Fibroblast of the aortic adventitia (primary cell): ENCODE measurements at places on chromosomes 2 and 18. TPM values are rescaled to one million over a fixed set of nuclear protein-coding genes. Genes with fewer than 3 reads are reported as not detected.
A peak's percentile ranks its signal among the peaks of the same experiment; 100 is the strongest.

- no peak for DNase-seq
Observed at GRCh38 chr2:60118917-60119316, 434.5 kb downstream of the BCL11A start.

DNA sequence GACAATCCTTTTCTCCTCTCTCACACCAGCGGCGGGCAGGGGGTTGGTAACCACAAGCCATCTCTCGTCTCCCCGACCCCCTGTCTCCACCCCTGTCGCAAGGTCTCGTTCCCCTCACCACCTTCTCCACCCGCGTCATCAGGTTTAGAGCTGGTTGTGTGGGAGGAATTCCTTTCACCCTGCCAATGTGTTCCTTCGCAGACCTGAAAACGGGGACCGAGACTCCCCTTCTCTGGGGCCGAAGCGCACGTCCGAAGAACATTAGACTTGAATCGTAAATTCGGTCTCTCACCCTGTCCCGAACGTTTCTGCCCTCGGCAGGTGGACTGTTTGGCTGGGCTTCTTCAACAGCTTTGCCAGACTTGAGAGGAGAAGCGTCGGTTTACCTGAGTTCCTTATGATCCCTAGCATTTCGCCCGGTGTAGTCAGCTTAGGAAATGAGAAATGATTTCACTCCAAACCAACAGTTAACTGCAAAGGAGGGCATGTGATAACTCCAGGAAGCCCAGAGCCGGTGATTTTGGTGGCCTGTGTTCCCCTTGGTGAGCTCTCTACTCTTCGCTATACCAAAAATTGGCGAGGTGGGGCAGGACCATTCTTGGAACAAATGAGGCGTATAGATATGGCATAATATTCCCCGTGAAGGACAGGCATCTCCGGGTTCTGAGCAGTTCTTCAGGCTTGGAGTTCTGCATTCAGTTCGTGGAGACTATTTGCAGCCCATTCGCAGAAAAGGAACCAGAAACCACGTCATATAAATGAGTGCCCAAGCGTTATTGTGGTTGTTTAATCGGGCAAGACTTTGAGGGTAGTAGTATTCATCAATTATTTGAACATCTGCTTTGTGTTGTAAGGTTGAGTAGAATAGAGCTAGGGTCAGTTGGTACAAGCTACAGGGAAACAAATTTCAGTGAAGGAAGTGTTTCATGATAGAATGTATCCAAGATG, 694 bp downstream of the CFAP36 start:
- peak; percentile 31 for DNase-seq

DNA sequence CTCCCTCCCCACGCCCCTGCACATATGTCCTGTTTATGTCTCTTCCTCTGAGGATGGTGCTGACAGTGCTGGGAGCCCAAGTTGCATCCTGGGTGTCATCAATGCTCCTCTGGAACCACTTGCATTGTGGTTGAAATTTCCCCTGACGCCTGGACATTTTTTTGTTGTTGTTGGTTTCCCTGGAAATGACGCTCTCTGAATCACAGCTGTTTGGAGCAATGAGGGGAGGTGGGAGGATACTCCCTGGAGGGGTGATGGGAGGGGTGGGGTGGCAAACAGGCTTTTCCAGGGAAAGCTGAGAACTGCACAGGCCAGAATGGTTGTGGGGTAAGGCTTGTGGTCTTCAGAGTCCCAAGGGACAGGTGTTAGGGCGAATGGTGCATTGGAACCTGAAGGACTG, 29.6 kb downstream of the CELF4 start:
- DNase-seq = no peak

GRCh38 chr2:139031722-139032121, 251.5 kb upstream of the NXPH2 start:
- DNase-seq = peak; percentile 4

- DNase-seq = peak; percentile 21
Observed at GRCh38 chr2:113068706-113069485, 1.1 kb downstream of the IL1F10 start.

The PCARE gene
- total RNA-seq = under 0.01 and 0.08 TPM in 2 replicates

The NDC80 gene
- 5.0 and 43.5 TPM in 2 replicates for total RNA-seq

The POTEC gene
- under 0.01 TPM in 1 of 2 replicates, not detected in the other for total RNA-seq
